ENCODE measurements at places on chromosomes 13 and 19. TPM values are rescaled to one million over a fixed set of nuclear protein-coding genes. Genes with fewer than 3 reads are reported as not detected.

The UBE2L5 gene
- 0.31 TPM for polyA plus RNA-seq

The INSR gene
- 27.7 TPM for polyA plus RNA-seq

The C19orf33 gene
- 387 TPM for polyA plus RNA-seq

The NANOS3 gene
- 2.3 TPM for polyA plus RNA-seq

The GRIN3B gene
- polyA plus RNA-seq: 0.22 TPM

The ZNF878 gene
- 0.57 TPM for polyA plus RNA-seq

The SBSN gene
- polyA plus RNA-seq: not detected

The ZNF440 gene
- polyA plus RNA-seq: 22.9 TPM

The LRRC63 gene
- 0.09 TPM for polyA plus RNA-seq
